Gastroesophageal sphincter (tissue), 4 donors: ENCODE measurements at places on chromosomes 6 and 20.

GRCh38 chr6:74577619-74578018 lies 628.2 kb downstream of the COL12A1 start:
- no peaks in the 10 kb centered on the region for H3K36me3 ChIP-seq
- no peak overlapping the region for H3K27ac ChIP-seq
- H3K27me3 ChIP-seq, result no peaks in the 10 kb centered on the region
- no peak for ATAC-seq

DNA sequence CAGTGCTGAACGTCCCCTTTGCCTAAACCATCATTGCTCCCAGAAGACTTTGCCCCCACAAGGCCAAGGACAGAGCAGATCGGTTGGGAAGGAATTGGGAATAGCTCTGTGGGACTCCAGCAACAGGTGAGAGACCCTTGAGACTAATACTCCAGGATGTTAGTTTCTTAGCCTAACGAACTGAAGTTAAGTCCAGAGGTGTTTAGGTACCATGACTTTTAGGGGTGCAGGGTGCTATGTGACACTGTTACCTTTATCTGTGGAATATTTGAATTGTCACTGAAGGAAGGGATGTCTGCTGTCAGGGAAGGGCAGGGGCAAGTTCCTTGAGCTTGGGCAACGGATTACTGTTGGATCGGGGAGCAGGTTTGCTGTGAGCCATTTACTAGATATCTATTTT lies 1.9 kb downstream of the BLCAP start:
- no peak for ATAC-seq
- peaks cover 66% of the 10 kb centered on the region for H3K4me1 ChIP-seq
- peak overlapping the region; percentile 83 for H3K4me3 ChIP-seq
- peaks cover 4% of the 10 kb centered on the region for H3K36me3 ChIP-seq

DNA sequence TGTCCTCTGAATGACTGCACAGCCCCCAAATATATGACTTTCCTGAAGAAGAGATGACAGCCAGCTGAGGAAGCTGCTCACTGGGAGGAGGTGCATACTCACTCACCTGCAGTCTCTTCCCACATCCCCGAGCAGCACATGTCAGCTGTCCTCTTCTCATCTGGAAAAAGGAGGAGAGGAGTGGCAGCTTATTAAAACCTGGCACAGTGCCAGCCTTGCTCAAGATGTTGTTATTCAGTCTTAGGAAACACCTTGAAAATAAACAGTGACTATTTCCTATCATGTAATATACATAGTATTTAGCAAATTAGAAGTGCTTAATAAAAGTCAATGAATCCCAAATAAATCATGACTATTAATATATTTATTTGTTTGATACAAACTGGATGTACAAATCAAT lies 232.9 kb downstream of the EPM2A start:
- no peak for ATAC-seq
- H3K4me1 ChIP-seq, result no peaks in the 10 kb centered on the region
- no peaks in the 10 kb centered on the region for H3K27me3 ChIP-seq
- no peak overlapping the region for H3K4me3 ChIP-seq

- ATAC-seq, result no peak
- H3K27ac ChIP-seq, result no peak overlapping the region
- peaks cover 5% of the 10 kb centered on the region for H3K36me3 ChIP-seq
- no peak overlapping the region for H3K4me3 ChIP-seq
Observed at GRCh38 chr6:79004239-79004638, 73.8 kb downstream of the PHIP start.

DNA sequence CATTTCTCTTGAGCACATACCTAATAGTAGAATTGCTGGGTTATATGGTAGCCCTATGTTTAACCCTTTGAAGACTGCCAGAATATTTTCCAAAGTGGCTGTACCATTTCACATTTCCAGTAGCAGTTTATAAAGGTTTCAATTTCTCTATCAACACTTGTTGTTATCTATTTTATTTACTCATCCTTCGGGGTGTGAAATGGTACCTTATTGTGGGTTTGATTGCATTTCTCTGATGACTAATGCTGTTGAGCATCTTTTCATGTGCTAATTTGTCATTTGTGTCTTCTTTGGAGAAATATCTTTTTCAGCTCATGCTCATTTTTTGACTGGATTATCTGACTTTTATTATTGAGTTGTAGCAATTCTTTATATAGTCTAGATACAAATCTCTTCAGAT lies 5.4 kb downstream of the ENPP4 start:
- H3K27ac ChIP-seq, result no peak overlapping the region
- no peak overlapping the region for H3K4me3 ChIP-seq
- H3K36me3 ChIP-seq, result no peaks in the 10 kb centered on the region
- ATAC-seq, result no peak
- peaks cover 20% of the 10 kb centered on the region for H3K4me1 ChIP-seq
- no peaks in the 10 kb centered on the region for H3K27me3 ChIP-seq

DNA sequence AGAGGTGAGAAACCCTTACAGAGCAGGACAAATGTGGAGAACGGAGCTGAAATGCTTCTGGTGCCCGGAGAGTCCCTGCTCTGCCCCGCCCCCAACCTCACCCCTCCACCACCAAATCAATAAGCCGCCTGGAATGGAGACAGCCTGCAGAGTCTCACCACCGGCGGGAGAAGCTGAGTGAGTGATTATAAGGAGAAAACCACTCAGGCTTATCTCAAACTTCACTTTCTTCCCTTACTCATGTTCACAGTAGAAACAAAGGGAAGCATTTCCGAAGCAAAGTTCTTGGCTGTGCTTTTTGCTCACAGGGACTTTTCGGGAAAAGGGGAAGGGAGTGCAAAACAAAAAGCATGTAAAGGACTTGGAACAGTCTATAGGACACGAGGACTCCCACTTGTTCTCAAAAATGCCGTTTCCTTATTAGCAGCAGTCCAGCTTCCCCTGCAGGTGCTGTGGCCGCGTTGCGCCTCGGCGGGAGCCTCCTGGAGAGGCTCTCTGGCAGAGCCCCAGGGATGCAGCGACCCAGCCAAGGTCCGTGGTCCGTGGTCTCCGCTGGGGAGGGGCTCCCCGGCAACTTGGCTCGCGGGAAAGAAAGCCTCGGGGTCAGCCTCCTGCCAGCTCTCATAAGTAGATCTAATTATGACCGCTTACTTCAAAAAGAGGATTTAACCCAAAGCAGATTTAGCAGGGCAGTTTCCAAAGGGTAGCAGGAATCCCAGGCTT lies 64.8 kb upstream of the TMEM30A start:
- H3K27ac ChIP-seq, result peak overlapping the region; percentile 17
- H3K4me3 ChIP-seq, result peak overlapping the region; percentile 39
- H3K27me3 ChIP-seq, result no peaks in the 10 kb centered on the region

DNA sequence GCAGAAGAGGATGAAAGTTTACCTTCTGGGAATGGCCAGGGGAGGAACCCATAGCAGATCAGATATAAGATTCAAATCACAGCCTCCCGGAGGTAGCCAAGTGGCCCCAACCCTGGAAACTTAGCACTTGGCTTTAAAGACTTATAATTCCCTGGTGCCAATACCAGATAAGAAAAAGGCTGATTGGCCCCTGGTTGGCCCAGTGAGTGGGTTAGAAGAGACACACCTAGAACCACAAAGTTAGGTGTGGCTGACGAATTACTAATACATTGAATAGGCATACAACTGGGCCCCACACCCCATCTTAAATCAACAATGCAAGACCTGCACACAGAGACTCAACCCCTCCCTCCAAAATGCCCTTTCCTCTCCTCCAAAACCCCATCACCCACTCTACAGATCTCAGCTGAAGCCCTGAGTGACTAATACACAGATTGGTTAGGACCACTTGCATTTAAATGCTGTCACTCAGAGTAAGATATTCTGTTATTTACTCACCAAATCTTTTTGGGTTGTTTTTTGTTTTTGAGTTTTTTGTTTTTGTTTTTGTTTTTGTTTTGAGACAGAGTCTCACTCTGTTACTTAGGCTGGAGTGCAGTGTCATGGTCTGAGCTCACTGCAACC lies 315.4 kb upstream of the JARID2 start:
- no peak for ATAC-seq
- H3K27me3 ChIP-seq, result no peaks in the 10 kb centered on the region
- H3K27ac ChIP-seq, result no peak overlapping the region

DNA sequence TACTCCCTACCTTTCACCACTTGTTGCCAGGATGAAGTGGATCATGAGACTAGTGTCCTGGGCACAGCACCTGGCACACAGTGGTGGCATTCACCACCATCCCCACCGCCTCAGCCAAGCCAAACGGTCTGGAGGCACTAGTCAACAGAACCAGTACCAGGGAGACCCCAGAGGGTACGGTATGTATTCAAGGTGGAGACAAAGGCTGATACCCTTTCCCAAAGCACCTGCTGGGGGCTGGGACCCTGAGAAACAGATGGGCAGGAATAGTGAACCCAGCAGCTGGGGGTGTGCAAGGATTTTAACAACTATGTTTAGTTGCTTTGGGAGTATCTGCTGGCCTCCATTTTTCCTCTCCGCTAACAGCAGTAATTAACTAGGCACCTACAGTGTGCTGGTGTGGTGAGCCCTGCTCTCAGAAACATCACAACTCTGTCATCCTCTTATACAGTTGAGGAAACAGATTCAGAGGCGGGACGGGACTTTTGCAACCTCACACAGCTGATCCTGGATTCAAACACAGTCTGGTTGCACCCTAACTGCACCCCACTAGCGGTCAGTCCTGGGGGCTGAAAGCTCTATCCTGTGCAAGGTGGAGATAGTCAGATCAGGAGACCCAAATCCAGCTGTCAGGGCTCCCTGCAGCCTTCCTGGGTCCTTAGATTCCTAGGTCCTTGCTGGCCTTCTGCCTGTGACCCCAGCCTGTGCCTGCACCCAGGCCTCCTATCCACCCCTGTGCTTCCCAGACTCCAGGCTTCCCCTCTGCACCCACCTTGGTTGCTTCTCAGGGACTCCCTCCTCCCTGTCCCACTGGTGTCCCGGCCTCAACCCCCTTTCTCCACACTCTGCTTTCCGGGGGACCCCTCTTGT lies 1.2 kb downstream of the SNTA1 start:
- peak overlapping the region; percentile 53 for H3K4me3 ChIP-seq
- H3K4me1 ChIP-seq, result no peaks in the 10 kb centered on the region
- ATAC-seq, result no peak
- no peaks in the 10 kb centered on the region for H3K27me3 ChIP-seq

DNA sequence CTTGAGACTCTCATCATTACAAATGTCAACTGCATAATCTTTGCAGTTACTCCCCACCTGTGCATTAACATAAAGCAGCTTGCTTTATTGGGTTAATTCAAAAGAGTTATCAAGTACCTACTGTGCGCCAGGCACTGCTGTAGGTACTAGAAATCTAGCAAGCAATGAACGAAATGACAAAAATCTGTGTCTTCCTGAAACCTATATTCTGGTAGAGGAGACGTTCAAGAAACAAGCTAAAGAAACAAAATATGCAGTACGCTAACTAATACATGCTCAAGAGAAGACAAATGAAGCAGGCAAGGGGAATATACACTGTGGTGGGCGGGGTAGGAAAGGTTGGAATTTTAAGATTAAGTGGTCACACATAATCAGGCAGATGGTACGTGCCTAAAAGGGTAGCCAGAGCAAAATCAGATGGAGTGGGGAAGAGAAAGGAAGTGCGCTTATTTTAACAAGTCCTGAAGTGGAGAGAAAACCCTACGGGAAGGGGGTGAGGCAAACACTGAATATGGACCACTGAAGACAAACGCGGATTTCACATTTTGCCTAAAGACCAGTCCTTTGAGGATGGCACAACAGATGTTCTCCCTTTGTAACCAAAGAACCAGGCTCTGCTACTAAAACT lies 1.2 kb downstream of the ELOVL2 start:
- no peaks in the 10 kb centered on the region for H3K36me3 ChIP-seq
- no peak overlapping the region for H3K27ac ChIP-seq
- peak overlapping the region; percentile 62 for H3K4me3 ChIP-seq
- peaks cover 3% of the 10 kb centered on the region for H3K4me1 ChIP-seq
- peaks cover 80% of the 10 kb centered on the region for H3K27me3 ChIP-seq

GRCh38 chr6:33994472-33995308 lies 151.2 kb downstream of the GRM4 start:
- H3K4me3 ChIP-seq, result no peak overlapping the region
- no peak overlapping the region for H3K27ac ChIP-seq
- no peak for ATAC-seq
- peaks cover 60% of the 10 kb centered on the region for H3K27me3 ChIP-seq

DNA sequence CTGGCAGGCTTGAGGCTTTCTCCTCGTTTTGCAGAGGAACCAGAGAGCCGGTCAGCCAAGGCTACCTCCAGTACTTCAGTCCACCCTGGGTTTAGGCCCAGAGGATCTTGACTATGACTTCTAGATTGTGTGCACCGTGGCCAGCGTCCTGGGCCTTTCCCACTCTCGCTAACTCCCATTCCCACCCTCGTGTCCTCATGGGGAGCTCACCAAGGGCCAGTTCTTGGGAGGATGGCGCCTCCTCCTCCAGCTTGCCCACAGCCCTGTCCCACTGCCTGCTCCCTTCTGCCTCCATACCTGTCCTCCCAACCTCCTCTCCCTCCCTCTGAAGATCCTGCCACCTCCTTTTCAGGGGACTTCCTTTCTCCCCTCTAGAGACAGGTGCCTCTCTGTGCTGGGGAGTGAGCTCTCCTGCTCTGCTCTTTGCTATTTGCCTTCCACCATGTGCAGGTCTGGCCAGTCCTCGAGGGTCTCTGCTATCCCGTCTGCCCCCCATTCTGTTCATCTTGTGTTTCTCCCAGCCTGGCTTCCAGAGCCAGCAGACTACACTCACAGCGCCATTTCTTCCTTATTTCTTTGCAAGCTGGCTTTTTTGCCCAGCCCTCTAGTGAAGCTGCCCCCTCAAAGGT lies 4.4 kb upstream of the SYNJ2 start:
- ATAC-seq, result no peak
- H3K27ac ChIP-seq, result no peak overlapping the region
- no peak overlapping the region for H3K4me3 ChIP-seq

GRCh38 chr6:7261032-7261841 lies 51.8 kb downstream of the SSR1 start:
- H3K36me3 ChIP-seq, result no peaks in the 10 kb centered on the region
- peak; percentile 97 for ATAC-seq
- peak overlapping the region; percentile 76 for H3K27ac ChIP-seq
- no peaks in the 10 kb centered on the region for H3K4me1 ChIP-seq

DNA sequence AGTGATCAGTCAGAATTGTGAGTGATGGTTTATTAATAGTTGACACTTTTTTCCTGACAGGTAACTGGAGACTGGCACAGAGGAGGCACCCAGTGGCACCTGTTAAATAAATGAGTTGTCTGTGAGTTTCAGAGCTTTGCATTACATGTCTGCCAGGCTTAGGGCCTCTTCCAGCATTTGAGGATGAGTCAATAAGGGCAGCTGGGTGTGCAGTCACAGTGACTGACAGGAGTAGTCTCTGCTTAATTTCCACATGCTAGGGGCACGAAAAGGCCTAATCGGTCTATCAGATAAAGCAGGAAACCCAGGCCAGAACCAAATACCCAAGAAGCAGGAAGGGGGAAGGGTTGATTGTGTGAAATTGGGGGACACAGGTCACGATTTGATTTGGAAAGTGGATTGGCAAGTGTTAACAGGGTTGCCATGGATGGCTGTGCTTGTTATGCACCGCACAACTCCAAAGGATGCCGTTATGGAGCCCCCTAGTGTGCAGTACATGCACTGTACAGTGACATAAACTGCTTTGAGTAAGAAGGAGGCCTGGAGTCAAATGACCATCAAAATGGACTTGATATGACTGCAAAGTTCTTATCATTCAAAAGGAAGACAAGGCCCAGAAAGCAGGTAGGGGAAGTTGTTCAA lies 111.9 kb upstream of the GGTLC1 start:
- H3K27ac ChIP-seq, result no peak overlapping the region
- peaks cover 32% of the 10 kb centered on the region for H3K27me3 ChIP-seq
- no peaks in the 10 kb centered on the region for H3K4me1 ChIP-seq
- ATAC-seq, result peak; percentile 63
